Osteoblast (primary cell): ENCODE measurements at places on chromosomes 6 and 20. TPM values are rescaled to one million over a fixed set of nuclear protein-coding genes. Genes with fewer than 3 reads are reported as not detected.
A peak's percentile ranks its signal among the peaks of the same experiment; 100 is the strongest.

DNA sequence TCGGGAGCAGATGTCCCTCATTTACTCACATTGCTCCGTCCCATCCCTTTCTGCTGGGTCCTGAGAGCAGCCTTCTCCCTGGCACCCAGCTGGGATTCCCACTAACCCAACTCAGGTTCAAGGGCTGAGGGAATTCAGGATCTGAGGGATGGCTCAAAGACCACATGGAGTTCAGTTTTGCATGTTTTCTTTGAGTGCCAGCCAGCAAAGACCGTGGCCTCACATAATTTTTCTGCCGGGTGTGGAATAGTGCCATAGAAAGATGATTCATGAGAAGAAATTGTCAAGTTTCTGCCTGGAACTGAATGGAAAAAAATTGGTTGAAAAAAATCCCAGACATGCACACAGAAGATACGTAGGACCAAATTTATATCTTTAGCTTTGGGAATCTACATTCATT, 168.6 kb downstream of the CD83 start:
- H3K27me3 ChIP-seq = no peaks in the 10 kb centered on the region
- no peaks in the 10 kb centered on the region for H3K36me3 ChIP-seq
- DNase-seq = peak; percentile 94
- H3K4me3 ChIP-seq = no peak overlapping the region
- H3K27ac ChIP-seq = peak overlapping the region; percentile 70
- H3K4me1 ChIP-seq = peaks cover 20% of the 10 kb centered on the region

GRCh38 chr6:91317247-91317835, 730.5 kb upstream of the MAP3K7 start:
- no peak for DNase-seq
- no peaks in the 10 kb centered on the region for H3K27me3 ChIP-seq
- H3K4me3 ChIP-seq = no peak overlapping the region
- no peaks in the 10 kb centered on the region for H3K4me1 ChIP-seq

DNA sequence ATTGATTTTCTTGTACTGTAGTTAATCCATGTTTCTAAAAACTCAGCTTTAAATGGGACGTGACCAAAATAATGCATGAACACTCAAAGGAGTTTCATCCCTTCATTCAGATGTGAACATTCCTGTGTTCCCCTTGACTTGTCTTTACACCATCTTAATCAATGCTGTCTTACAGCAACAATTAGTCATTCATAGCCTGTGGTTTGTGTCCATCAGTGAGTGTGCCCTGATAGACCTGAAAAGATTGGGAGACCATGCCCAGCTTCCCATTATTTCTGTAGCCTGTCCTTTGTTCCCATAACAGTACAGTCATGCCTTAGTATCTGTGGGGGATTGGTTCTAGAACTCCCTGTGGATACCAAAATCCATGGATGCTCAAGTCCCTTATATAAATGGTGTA, 23.9 kb downstream of the NT5E start:
- no peak overlapping the region for H3K4me3 ChIP-seq
- H3K4me1 ChIP-seq = peaks cover 36% of the 10 kb centered on the region
- no peaks in the 10 kb centered on the region for H3K27me3 ChIP-seq
- H3K36me3 ChIP-seq = peaks cover 83% of the 10 kb centered on the region

DNA sequence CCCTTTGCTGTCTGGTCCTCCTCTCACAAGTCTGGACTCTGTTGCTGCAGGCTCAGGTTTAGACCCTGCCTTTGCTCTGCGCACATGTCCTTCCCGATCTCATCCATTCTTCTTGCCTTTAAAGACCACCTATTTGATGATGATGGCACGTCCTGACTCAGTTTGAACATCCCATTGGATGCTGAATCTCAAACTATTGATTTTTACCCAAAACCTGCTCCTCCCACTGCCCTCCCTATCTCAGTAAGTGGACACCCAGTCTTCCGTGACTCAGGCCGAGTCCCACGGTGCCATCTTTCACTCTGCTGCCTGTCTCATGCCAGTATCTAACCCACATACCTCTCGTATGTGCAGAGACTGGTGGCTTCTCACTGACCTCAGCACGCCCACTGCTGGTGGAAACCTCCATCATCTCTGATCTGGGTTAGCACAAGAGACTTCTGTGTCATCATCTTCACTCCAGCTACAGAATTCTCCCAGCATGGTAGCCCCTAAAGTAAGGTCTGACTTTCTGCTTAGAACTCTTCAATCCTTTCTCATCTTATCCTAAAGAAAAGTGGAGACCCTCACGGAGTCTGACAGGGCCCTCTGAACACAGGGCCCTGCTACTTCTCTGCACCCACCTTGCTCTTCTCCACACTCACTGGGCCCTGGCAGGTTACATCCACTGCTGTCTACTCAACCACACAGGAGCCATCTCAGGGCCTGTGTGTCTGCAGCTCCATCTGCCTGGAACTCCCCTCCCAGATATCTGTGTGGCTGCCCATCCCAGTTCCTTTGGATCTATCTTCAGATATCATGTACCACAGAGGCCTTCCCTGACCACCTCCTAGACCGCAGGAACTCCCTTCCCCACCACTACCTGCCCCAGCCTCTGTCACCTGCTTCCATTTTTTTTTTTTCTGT, 387.1 kb upstream of the AGPAT4 start:
- H3K4me3 ChIP-seq = no peak overlapping the region
- no peaks in the 10 kb centered on the region for H3K27me3 ChIP-seq
- no peak for DNase-seq

DNA sequence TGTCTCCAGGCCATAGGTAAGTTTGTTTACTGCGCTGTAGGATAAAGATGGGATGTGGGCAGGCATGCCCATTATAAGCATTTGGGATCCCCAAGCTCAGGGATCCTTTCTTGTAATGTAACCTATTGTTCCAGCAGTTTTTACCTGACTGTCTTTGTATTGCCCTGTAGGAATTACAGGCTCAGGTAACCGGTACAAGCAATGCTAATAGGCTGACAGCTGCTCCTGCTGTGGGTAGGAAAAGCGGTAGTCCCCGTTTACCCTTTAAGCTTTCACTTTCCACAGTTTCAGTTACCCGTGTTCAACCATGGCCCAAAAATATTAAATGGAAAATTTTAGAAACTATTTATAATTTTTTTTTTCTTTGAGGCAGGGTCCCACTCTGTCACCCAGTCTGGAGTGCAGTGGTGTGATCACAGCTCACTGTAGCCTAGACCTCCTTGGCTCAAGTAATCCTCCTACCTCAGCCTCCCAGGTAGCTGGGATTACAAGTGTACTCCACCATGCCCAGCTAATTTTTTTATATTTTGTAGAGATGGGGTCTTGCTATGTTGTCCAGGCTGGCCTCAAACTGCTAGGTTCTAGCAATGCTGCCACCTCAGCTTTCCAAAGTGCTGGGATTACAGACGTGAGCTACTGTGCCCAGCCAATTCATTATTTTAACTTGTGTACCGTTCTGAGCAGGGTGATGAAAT, 108.6 kb downstream of the CDYL start:
- no peak overlapping the region for H3K4me3 ChIP-seq
- DNase-seq = no peak
- H3K27ac ChIP-seq = no peak overlapping the region
- H3K4me1 ChIP-seq = peaks cover 4% of the 10 kb centered on the region
- H3K36me3 ChIP-seq = no peaks in the 10 kb centered on the region

GRCh38 chr6:112252571-112253497, 1.5 kb downstream of the LAMA4 start:
- peaks cover 24% of the 10 kb centered on the region for H3K36me3 ChIP-seq
- no peak for DNase-seq
- H3K4me3 ChIP-seq = peak overlapping the region; percentile 95
- peak overlapping the region; percentile 93 for H3K27ac ChIP-seq
- peaks cover 32% of the 10 kb centered on the region for H3K4me1 ChIP-seq
- H3K27me3 ChIP-seq = no peaks in the 10 kb centered on the region

DNA sequence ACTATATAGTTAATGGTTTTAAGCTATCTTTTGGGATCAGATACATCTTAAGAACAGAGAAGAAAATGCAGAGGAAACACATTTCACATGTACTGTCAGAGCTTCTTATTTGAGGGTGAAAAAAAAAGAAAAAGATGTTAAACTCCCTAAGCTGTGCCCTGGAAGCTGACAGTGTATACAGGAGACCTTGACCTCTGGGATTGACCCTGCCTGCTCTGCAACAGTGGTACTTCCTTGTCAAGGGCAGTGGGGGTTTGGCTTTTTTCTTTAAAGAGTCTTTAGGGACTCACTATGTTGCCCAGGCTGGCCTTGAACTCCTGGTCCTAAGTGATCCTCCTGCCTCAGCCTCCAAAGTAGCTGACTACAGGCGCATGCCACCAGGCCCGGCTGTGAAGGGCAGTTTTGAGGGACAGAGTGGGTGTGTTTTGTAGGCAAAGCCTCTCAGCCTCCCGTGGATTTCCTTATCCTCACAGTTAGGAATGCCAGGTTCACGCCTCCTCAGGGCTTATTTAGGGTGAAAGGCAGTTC, 60.6 kb upstream of the SLC22A1 start:
- H3K36me3 ChIP-seq = peaks cover 83% of the 10 kb centered on the region
- H3K27ac ChIP-seq = no peak overlapping the region
- H3K4me1 ChIP-seq = no peaks in the 10 kb centered on the region

DNA sequence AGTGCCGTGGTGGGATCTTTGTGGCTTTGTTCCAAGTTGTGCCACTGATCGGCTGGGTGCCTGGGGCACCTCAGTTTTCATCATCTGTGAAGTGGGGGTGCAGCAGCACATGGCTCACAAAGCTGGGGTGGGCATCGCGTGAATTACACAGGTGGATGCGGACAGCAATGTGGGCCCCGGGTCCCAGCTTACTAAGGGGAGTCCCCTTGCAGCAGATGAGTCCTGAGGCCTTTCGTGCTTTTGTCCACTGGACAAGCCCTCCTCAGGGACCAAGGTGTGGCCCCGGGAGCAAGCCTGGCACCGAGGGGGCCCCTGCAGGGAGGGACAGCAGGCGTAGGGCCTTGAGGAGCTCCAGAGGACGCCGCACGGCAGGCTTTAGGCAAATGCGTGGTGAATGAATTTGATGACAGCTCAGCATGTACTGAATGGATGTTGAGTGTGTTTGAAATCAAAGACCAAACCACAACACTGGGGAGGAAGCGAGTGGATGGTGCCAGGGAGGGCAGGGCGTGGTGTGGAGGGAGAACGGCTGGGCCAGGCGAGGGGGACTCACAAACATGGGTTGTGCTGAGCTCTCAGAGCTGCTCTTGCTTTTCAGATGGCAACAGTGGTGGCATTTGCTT, 53.2 kb downstream of the IRF4 start:
- no peaks in the 10 kb centered on the region for H3K36me3 ChIP-seq
- H3K27ac ChIP-seq = no peak overlapping the region
- H3K27me3 ChIP-seq = peaks cover under 1% of the 10 kb centered on the region
- no peaks in the 10 kb centered on the region for H3K4me1 ChIP-seq

GRCh38 chr6:136181861-136182260, 68.2 kb downstream of the MTFR2 start:
- no peak overlapping the region for H3K27ac ChIP-seq
- H3K36me3 ChIP-seq = peaks cover 41% of the 10 kb centered on the region
- H3K4me3 ChIP-seq = no peak overlapping the region
- no peaks in the 10 kb centered on the region for H3K27me3 ChIP-seq

- peak; percentile 86 for DNase-seq
- peaks cover 28% of the 10 kb centered on the region for H3K4me1 ChIP-seq
- peak overlapping the region; percentile 92 for H3K27ac ChIP-seq
- H3K4me3 ChIP-seq = peak overlapping the region; percentile 52
- no peaks in the 10 kb centered on the region for H3K27me3 ChIP-seq
Observed at GRCh38 chr6:134436281-134436815, 118.4 kb upstream of the SGK1 start.

DNA sequence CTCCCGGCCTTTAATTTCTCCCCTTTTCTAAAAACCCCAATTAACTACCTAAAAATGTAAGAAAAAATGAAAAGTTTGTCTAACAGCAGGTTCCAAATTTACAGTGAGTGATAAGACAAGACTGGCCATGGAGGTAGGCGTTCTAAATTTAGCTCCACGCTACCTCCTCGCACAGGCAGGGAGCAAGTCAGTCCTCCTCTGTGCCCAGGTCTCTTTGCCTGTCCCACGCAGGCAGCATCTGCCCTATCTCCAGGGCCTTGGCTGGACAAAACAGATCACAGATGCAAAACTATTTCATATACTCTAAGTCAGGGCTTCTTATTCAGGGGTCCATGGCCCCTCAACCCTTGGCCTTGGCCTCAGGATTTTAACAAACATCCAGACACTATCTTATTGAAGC, 98.0 kb upstream of the JARID2 start:
- no peak for DNase-seq
- H3K27me3 ChIP-seq = peaks cover 4% of the 10 kb centered on the region
- no peak overlapping the region for H3K4me3 ChIP-seq
- H3K27ac ChIP-seq = no peak overlapping the region
- no peaks in the 10 kb centered on the region for H3K36me3 ChIP-seq

- no peak overlapping the region for H3K27ac ChIP-seq
- no peaks in the 10 kb centered on the region for H3K36me3 ChIP-seq
- no peak overlapping the region for H3K4me3 ChIP-seq
- no peak for DNase-seq
- no peaks in the 10 kb centered on the region for H3K4me1 ChIP-seq
Observed at GRCh38 chr6:170497841-170498301, 55.2 kb downstream of the PSMB1 start.

DNA sequence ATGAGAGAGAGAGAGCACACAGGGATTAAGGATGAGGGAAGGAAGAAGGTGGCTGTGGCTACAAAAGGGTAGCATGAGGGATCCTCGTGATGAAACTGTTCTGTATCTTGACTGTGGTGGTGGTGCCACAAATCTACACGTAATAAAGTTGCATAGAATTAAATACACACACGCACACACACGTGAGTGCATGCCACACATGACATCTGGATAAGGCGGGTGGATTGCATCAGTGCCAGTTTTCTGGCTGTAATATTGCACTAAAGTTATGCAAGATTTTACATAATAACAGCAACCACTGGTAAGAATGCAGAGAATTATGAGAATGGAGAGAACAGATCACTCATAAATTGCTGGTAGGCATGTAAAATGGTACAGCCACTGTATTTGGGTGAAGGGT, 16.9 kb upstream of the STK35 start:
- peaks cover 5% of the 10 kb centered on the region for H3K4me1 ChIP-seq
- no peak for DNase-seq
- no peaks in the 10 kb centered on the region for H3K36me3 ChIP-seq
- no peak overlapping the region for H3K27ac ChIP-seq

- no peaks in the 10 kb centered on the region for H3K36me3 ChIP-seq
- peaks cover 2% of the 10 kb centered on the region for H3K27me3 ChIP-seq
- no peaks in the 10 kb centered on the region for H3K4me1 ChIP-seq
- H3K4me3 ChIP-seq = no peak overlapping the region
Observed at GRCh38 chr6:15874326-15874725, 211.5 kb upstream of the DTNBP1 start.

- DNase-seq = no peak
- H3K36me3 ChIP-seq = no peaks in the 10 kb centered on the region
- H3K4me3 ChIP-seq = no peak overlapping the region
- no peak overlapping the region for H3K27ac ChIP-seq
Observed at GRCh38 chr6:63349401-63349800, 29.6 kb upstream of the LGSN start.

DNA sequence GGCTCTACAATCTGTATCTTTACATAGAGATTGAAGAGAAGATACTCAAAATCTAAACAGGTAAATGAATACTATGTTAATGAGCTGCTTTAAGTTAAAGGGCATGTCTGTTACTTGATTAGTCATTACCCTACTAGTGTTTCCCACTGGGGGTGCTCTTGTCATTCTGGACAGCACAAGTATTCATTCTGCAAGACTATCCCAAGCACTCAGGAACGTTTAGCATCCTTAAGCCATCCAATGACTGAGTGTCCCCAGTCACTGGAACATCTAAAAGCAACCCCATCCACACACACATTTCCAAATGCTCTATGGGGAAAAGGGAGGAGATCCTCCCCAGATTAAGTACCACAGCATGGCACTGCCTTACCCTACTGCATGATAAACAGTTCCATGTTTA, 25.7 kb downstream of the EZR start:
- peaks cover 16% of the 10 kb centered on the region for H3K4me1 ChIP-seq
- peak; percentile 88 for DNase-seq
- no peaks in the 10 kb centered on the region for H3K27me3 ChIP-seq
- no peak overlapping the region for H3K27ac ChIP-seq
- no peak overlapping the region for H3K4me3 ChIP-seq

Gene CSTF1
- 25.0 and 26.8 TPM in 2 replicates for total RNA-seq

Gene TPBG
- 47.8 and 48.6 TPM in 2 replicates for total RNA-seq

Gene GMPR
- total RNA-seq = 6.5 and 7.4 TPM in 2 replicates

Gene EYA4
- total RNA-seq = 35.5 and 35.9 TPM in 2 replicates
